ENCODE measurements at places on chromosomes 6 and 20. TPM values are rescaled to one million over a fixed set of nuclear protein-coding genes. Genes with fewer than 3 reads are reported as not detected.

Gene DNAJC5
- 28.7 TPM for total RNA-seq

Gene FAM209B
- 0.56 TPM for total RNA-seq

Gene MAS1
- total RNA-seq = not detected

Gene RSPO3
- 86.4 TPM for total RNA-seq

Gene TREML1
- not detected for total RNA-seq

Gene WFDC10A
- total RNA-seq = not detected

Gene ABHD16B
- total RNA-seq = not detected

Gene TTK
- total RNA-seq = 22.0 TPM

Gene CYP39A1
- not detected for total RNA-seq

Measured in A549 treated with RU486 at 1 μM for 4 hours (cell line).